ENCODE measurements at places on chromosomes 5 and 9.
A peak's percentile ranks its signal among the peaks of the same experiment; 100 is the strongest.

- DNase-seq: no peak
Measured at GRCh38 chr9:123537809-123538208, 181.8 kb downstream of the CRB2 start.

GRCh38 chr5:21058289-21058688 is 1070.3 kb upstream of the CDH18 start:
- DNase-seq: no peak

DNA sequence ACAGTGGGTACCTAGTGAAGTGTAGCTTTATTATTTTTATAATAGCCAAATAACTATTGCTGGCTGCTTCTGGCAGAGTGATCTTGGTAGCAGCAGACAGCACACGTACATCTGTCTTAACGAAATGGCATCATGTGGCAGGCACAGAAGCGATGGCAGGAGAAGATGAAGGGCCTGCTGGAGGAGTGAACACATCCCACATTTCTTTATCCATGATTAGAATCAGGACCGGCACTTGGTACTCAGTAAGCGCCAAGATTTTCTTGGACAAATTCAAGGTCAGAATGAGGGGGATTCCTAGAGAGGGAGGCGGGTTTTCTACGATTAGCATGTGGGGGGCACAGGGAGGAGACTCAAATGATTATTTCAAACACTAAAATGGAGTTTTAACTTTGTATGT is 23.0 kb upstream of the ZNF366 start:
- no peak for DNase-seq

- DNase-seq: no peak
Measured at GRCh38 chr9:87605676-87606075, 108.0 kb downstream of the DAPK1 start.

DNA sequence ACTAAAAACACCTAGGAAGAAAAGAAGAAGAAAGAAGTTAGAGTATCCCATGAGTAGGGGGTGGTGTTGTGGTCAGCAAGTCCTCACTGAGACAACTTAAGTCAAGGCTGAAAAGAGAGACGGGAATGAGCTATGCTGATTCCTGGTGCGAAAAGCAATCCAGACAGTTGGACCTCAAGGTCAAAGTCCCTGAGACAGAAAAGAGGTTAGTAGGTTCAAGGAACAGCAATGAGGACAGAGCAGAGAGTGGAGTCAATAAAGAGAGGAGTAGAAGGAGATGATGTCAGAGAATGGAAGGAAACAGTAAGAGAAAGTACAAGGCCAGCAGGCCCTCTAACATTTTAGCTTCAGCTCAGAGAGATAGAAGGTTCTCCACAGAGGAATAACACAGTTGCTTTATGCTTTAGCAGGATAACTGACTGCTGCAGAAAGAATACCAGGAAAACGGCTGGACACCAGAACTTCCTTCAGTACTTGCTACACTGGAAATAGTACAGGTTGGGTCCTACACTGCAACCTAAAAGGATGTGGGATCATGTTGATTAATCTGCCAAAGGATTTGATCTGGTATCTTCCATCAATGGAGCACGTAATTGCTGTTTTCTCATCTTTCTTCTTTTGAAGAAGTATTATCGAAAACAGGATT is 43.6 kb downstream of the GNAQ start:
- DNase-seq: no peak

DNA sequence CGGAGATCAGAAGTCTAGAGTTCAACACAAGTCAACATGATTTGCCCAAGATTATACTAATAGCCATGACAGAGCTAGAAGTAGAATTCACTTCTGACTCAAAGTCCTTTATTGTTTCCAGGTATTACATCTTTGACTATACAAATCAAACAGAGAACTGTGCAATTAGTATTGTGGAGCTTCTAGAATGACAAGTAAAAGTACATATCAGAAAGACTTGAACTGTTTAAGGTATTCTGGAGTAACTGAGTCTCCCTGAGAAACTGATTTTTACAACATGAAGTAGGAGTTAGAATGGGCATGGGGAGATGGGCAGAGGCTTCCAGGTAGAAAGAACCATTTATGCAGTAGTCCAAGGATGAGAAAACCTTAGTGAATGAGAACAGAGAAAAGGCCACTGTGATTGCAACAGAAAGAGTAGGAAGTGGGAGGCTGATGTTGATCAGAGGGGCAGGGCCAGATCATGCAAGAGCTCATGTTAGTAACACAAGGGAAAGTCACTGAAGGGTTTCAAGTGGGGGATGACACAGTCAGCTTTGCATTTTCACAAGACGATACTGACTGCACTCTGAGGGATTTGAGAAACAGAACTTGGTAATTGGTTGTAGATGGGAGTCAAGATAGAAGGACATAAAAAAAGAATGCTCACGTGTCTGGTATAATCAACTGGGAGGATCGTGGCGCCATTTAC is 280.7 kb downstream of the RFX3 start:
- no peak for DNase-seq

- no peak for DNase-seq
Measured at GRCh38 chr9:134835448-134835847, 45.2 kb upstream of the FCN2 start.

DNA sequence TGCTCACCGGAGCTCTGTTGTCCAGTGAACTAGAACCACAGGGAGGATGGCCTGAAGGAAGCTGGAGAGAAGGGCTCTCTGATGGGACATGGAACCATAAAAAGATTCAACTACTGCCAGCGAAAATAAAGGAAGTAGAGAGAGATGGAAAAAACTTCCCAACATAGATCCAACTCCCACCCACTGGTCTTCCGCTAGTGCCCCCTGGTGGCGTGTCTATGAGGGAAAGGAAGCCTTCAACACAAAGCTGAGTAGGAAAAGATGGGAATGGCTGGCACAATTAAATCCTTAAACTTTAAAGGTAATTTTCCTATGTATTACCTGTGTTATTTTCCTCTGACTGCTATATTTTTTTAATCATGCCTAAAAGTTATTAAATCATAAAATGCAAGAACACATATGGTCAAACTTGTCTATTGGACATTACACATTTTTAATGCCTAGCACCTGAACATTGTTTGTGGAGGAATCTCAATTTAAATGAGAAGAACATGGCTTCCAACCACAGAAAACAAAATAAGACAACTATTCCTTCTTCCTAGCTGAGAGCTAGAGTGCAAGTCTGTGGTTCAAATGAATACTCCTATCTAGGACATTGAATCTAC is 51.5 kb downstream of the CEP120 start:
- peak; percentile 53 for DNase-seq

DNA sequence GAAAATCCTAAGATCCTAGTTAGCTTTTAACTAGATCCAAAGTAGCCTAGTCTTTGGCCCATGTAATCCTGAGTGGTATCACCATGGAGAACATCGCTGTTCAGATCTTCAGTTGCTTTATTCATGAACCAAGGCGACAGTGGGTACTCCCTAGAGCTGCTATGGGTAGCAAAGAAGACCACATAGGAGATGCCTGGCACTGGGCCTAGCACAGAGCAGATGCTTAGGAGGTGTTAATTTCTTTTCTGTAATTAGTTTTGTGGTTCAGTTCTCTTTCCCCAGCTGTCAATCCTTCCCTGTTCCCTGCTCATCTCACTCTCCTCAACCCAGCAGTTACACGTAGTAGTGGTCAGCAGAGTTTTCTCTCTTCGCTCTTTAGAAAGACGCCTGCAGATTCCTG is 9.3 kb downstream of the CAST start:
- DNase-seq: no peak

DNA sequence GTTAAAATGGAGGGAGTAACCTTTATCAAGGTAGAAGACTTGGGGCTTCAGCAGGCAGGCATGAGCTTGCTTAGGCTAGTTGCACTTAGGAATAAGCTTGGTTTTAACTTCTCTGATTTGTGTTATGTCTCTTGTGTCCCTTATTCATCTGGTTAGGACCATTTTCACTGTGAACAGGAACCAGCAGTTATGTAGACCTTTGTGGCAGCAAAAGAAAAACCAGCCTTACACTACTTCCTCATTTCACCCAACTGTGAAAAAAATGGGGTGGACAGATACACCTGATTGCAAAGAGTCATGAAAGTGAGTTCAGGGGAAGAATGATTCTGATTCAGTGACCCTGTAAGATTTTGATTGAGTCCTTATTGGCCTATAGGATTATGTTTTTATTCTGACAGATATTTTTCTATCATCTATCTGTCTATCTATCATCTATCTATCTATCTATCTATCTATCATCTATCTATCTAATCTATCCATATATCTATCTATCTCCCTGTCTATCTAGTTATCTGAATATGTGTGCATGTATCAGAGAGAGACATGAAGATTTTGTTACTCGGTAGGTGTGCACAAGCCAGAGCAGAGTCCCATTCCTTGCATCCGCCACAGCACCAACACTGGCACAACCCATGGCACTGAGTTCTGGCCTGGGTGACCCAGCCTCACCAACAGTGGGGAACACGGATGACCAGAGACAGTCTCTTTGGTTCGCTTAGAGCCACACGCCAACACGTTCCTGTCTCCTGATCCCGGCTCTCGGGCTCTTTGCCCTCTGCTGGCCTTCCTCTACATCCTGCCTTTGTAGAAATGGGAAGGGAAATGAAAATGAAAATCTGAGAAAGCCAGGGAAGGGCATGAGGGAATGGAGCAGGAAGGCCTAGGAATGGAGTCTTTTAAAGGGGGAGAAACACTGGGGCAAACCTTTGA is 1.3 kb upstream of the ZNF366 start:
- DNase-seq: no peak

DNA sequence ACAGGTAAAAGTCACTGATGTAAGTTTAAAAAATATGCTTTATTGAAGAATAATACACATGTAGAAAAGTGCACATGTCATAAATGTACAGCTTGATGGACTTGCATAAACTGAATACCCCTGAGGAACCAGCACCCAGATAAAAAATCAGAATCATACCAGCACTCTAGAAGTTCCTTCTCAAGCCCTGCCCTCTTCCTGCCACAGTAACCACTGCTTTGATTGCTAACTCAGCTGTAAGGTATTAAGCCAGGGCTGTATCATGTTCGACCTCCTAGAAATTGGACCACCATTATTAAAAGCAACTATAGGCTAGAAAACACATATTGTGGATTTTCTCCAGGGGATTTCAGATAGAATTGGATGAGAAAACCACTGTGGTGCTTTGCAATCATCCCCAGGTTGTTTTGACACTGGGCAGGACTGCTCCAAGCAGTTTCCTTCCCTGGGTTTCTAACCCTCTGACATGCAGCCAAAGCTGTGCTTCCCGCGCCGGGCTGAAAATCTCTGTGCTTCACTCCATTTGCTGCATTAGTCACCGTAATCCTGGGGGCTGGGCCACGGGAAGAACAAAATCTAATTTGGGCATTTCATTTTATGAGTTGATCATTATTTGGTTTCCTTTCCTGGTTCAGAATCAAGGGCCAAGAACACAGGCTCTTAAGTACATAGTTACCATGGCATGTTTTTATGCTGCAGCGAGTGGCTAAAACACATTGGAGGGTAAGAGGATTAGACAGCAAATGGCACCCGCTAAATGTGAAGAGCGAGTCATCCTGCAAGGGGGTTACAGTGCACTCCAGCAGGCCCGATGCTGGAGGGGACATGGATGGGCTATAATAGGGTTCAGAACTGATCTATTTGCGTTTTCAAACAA is 139.4 kb upstream of the IL12B start:
- DNase-seq: no peak

DNA sequence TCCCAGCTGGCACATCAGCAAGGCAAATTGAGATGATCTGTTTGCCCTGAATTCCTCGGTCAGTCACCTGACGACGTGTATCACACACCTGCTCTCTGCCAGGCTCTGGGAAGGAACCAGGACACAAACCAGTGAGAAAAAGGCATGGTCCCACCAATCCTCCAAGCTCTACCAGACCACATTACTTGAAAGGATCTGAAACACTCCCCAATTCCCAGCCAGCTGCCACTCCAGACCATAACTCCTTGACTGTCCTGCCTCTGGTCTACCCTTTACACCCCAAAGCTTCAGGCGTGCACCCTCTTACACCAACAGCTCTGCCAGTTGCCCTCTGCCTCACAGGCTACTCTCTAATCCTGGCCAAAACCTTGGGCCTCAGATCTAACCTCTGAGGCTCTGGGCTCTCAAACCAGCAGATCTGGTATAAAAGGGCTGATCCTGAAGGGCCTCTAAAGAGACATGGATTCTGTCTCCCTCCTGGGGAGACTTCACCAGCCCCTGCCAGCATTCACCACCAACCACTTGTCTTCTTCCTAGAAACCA is 6.8 kb downstream of the MGAT1 start:
- no peak for DNase-seq

- no peak for DNase-seq
Measured at GRCh38 chr9:37174247-37174646, 53.9 kb downstream of the ZCCHC7 start.

DNA sequence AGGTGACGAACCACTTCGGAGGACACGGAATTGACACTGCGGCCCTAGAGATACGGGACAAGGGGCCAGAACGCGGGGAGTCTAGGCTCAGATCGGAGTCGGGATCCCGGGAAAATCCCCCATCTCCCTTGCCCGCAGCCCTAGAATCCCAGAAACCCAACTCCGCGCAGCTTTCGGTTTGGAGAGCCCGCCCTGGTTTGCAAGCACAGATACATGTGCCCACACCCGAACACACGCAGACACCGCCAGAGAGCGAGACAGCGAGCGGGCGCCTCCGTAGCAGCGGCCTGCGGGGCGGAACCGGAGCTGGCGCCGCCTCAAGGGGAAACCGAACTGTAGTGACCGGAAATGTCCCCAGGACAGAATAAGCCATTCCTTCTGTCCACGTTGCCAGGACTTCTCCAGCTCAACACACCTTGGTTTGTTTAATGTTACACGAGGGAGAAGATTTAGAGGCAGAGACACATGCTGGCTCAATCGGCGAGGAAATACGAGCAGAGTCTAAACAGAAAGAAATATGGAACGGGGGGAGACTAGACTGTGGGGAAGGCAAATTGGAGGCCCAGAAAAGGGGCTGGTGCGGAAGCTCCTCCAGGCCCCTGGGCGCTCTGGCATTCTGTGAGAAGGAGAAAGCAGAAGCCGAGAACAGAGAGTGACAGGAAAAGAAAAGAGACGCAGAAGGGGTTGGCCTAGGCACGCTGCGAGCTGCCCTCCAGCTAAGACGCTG is 2.9 kb upstream of the PAX5 start:
- DNase-seq: peak; percentile 60

GRCh38 chr5:165624166-165624946 is 2118.9 kb downstream of the MAT2B start:
- no peak for DNase-seq

DNA sequence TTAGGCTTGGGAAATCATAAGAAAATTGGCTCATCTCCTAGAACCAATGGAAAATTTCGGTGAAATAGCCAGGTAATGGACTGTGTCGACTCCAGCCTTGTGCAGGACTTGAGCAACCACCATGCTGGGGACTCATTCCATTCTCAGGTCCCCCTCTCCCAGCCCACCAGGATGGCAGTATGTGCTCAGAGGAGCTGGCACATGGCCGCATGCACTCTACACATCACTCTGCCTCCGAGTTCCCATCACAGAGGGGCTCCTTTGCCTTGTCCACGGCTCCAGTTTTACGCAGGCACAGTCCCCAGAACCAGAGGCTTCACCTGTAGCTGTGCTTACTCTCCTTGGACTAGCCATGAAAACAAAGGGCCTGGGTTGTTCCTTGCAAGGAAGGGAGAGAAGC is 149.3 kb downstream of the PAX5 start:
- DNase-seq: no peak

- DNase-seq: no peak
Measured at GRCh38 chr9:26462213-26462612, 430.4 kb downstream of the CAAP1 start.
